ENCODE measurements at places on chromosomes 11 and 22.

DNA sequence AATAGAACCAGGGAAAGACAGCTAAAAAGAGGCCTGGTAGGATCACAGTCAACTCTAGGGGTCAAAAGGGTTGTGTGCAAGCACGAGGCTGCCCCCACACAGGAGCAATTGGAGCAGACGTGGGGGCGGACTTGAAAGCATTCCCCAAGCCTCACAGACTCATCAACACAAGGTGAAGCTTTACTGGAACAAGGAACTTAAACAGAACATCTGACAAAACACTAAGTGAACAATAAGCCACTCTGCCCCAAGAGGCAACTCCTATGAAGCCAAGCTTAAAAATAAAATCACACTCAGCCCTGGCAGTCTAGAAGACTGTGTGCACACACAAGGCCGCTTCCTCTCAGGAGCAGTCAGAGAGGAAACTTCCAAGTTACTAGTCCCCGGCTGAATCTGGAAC, 32.2 kb upstream of the TEAD1 start:
- DNase-seq, result no peak

GRCh38 chr11:1777737-1778136, 14.0 kb upstream of the CTSD start:
- peak; percentile 67 for DNase-seq

GRCh38 chr11:131498631-131499160, 128.3 kb downstream of the NTM start:
- DNase-seq, result no peak

DNA sequence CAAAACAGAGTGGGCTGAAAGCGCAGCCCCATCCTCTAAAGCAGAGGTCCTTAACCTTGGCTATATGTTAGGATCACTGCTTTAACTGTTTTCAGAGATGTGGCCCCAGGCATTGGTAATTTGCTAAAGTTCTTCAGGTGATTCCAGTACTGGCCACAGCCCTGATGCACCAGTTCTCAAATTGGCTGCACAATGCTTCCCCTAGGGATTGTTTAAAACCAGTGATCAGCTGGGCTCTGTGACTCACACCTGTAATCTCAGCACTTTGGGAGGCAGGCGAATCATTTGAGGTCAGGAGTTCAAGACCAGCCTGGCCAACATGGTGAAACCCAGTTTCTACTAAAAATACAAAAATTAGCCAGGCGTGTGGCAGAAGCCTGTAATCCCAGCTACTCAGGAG, 8.4 kb upstream of the IRAG1 start:
- DNase-seq, result no peak

GRCh38 chr11:114276077-114276476, 20.1 kb upstream of the NNMT start:
- DNase-seq, result no peak

DNA sequence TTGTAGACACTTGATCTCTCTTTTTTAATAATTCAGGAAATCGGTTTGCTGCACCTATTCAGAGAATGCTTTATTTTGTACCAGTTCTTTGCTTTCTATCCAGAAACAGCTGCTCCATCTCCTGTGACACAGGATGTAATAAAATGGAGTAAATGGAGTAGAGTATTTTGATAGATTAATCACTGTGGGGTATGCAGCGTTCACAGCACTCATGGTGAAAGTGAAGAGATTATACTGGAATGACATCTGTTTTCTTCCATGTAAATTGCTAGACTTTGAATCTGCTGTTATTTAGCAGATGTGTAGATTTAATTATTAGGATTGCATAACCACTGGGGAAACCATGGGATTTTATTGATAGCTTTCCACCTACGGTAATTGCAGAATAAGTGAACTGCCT, 227.3 kb upstream of the ARHGAP42 start:
- no peak for DNase-seq

Data from left lung (tissue), 14 donors.